ENCODE measurements at places on chromosomes 6 and 20. TPM values are rescaled to one million over a fixed set of nuclear protein-coding genes. Genes with fewer than 3 reads are reported as not detected.

The METTL24 gene
- polyA plus RNA-seq = 11.9 TPM

The MEP1A gene
- polyA plus RNA-seq = not detected

The MED20 gene
- 38.8 TPM for polyA plus RNA-seq

The HEY2 gene
- polyA plus RNA-seq = 7.2 TPM

The VARS1 gene
- 65.2 TPM for polyA plus RNA-seq

The CLPSL1 gene
- not detected for polyA plus RNA-seq

The HLA-DQA2 gene
- 1.2 TPM for polyA plus RNA-seq

The SIRPG gene
- not detected for polyA plus RNA-seq

The FGD2 gene
- polyA plus RNA-seq = 2.6 TPM

The PTK6 gene
- polyA plus RNA-seq = 1.2 TPM

The HAO1 gene
- not detected for polyA plus RNA-seq

The MATN4 gene
- polyA plus RNA-seq = 0.34 TPM

The CLIC5 gene
- polyA plus RNA-seq = 212 TPM

The APOM gene
- polyA plus RNA-seq = 109 TPM

The SPEF1 gene
- 2.3 TPM for polyA plus RNA-seq

The FAM184A gene
- polyA plus RNA-seq = 11.0 TPM

The PSMB9 gene
- 5.8 TPM for polyA plus RNA-seq

The VEGFA gene
- polyA plus RNA-seq = 405 TPM

The TREML2 gene
- 0.11 TPM for polyA plus RNA-seq

The HLA-E gene
- 106 TPM for polyA plus RNA-seq

The YWHAB gene
- polyA plus RNA-seq = 213 TPM

Measured in renal pelvis (tissue), 12 donors.